ENCODE measurements at places on chromosomes 12 and 14. TPM values are rescaled to one million over a fixed set of nuclear protein-coding genes. Genes with fewer than 3 reads are reported as not detected.

Gene SPTB
- 178 TPM for polyA plus RNA-seq

Gene CDKN3
- 31.4 TPM for polyA plus RNA-seq

Gene LRP1-AS
- polyA plus RNA-seq = 0.77 TPM

Gene UNC79
- 0.38 TPM for polyA plus RNA-seq

DNA sequence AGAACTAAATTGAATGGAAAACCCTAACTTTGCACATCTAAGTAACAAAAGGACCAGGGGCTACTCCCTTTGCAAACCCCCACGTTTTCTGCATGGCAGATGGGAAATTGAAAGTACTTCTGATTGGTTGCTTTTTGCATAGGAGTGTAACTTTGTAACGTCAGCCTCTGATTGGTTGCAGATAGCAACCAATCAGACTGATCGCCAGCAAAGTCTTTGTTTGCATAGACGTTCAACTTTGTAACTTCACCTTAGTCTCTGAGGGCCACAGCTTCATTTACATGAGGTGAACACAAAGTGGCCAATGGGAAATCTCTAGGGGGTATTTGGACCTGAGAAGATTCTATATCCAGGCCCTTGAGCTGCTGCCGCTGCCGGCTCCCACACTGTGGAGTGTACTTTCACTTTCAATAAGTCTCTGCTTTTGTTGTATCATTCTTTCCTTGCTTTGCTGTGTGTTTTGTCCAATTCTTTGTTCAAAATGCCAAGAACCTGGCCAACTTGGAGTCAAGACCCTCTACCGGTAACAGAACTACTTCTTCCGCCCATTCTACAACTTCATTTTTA is 102.5 kb upstream of the PRICKLE1 start:
- DNase-seq = no peak

- no peak for DNase-seq
These were observed 36.9 kb downstream of the DIO3 start for GRCh38 chr14:101598159-101598558.

DNA sequence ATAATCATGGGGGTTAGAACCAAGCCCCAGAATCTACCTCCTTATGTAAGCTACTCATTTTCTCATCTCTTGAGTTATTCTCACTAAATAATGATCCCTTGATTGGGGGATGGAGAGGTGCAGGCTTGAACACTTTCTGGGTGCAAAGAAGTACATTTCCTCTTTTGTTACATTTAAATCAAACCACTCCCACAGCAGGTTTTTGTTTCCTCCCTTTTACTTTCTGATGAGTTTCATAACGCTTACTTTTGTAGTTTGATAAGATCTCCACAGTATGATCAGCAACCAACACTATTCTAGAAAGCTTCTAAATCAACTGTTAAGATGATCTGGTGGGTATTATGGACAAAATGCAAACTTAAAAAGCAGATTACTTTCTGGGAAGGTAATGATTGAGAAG is 20.5 kb downstream of the VCPKMT start:
- DNase-seq = no peak

- DNase-seq = no peak
These were observed 290.2 kb downstream of the PRKD1 start for GRCh38 chr14:29637411-29637810.

DNA sequence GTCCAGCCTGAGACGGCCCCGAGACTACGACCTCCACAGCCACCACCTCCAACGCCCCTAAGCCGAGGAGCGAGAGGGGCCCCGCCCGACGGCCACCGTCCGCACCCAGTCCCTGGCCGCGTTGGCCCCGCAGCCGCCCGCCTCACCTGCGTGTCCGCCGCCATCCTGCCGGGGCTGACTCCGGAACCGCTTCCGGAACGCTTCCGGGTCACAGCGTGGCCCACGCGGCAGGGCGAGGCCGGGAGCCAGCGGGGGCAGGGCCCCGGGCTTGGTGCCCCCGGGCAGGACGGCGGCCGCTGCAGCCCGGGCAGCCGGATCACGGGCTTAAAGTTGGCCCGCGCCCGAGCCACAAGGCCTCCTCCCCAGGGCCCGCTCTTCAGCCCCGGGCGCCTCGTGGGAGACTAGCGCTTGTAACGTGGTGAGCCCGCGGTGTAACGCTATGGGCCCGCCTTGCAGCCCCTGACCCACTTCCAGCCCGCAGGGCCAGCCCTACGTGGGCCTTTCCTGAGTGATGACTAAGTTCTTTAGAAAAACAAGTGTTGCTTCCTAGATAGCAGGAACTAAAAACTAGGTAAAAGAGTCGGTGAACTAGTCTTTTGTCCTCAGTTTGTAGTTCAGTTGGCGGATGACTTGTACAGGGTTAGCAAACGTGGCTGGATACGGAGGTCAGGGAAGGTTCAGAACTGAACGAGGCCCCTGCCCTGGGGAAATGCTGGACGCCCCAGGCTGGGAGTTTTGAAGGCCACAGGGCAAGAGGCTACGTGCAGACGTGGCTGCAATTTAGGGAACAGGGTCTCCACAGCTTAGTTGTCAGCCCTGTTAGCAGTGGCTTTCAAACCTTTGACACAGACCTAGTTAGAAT is at the start of gene GCN1:
Gene GCN1, minus strand, starts transcription at position 182 of the 862 bp plus-strand sequence. Its CDS starts 18 bp downstream, at position 164.
- DNase-seq = peak; percentile 32

DNA sequence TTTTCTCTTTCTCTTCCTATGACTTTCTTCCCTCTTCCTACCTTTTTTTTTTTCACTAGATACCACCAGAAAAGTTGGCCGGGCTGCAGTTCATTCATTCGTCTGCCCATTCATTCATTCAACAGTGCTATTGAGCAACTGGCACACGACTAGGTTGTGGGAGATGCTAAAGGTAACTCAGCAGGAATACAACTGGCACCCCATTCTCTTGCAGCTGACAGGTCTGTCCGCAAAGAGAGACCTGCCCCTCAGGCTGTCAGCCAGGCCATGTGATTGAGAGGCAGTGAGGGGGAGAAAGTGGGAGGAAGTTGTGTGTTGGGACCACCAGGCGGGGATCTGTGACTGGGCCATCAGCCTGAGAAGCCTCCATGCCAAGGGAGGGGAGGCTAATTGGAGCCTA is 105.2 kb downstream of the TSPAN9 start:
- DNase-seq = no peak

Measured in forelimb muscle (tissue), 1 donor.